Stimulated activated CD8-positive, alpha-beta memory T cell treated with anti-CD3 and anti-CD28 coated beads, Interleukin-4, amount 100 ng/mL, for 48 hours (primary cell): ENCODE measurements at places on chromosomes 6 and 20.

DNA sequence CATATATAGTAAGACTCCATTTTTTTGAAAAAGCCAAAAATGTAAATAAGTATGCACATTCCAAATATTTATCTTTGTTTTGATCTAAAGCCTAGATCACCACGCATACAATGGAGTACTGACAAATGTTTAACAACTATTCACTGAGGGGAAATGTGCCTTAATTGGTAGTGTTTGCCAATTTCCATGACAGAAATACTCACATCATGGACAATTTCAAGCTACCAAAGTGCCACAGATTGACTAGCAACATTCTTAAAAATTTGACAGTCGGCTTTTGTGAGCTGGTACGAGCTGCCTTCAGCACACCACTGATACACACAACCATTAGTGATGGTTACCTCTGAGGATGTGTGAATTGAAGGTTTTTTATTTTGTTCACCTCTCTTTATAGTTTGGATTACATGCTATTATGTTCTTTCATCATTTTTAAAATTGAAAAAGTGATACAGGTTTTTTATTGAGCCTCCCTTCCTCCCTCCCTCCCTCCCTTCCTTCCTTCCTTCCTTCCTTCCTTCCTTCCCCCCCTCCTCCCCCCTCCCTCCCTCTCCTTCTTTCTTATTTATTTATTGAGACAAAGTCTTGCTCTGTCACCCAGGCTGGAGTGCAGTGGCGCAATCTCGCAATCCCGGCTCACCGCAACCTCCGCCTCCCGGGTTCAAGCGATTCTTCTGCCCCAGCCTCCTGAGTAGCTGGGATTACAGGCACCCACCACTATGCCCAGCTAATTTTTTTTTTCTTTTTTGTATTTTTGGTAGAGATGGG is 19.2 kb downstream of the SMPDL3A start:
- no peak for DNase-seq

DNA sequence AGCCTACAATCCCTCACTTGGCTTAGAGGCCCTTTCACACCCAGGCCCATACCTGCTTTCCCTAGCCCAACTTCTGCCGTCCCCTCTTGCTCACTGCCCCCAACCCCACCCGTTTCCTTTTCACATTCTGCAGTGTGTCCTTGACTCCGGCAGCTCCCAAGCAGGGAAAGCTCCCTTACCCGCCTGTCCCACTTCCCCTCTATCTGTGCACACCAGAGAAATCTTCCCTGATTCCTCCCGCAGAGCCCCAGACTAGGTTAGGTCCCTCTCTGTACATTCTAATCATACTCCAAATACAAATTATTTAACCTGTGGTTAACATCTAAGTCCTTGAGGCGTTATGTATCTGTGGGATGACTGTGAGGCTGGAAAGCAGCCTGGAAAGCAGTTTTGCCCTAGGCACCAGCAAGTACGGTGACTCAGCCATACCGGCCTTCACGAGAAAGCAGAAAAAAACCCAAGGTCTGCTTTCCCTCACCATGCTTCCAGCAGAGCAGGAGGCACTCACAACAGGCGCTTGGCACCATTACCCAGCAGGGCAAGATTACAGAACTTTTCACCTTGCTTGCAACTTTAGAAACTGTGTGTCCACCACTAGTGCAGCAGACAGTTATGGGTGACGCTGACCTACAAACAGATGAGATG is 22.3 kb downstream of the ELOVL5 start:
- DNase-seq = no peak

DNA sequence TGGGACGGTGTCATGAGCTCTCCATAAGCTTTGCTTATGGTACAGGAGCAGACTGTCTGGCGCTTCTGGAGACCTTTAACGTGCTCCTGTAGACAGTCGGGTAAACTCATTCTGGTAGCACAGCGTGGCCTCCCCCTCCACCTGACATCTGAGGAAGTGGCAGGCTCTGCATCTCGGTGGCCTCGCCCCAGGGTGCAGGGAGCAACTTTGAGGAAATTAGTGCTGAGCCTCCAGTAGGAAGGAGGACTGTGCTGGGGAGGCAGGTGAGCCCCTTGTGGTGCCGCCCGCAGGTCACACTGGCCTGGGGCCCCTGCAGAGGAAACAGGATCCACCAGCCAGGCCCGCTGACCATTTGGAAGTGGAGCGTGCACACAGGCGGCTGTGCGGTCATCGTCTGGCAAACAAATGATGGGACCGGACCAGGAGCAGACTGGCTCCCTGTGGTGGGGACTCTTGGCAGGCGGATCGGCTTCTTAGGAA is 57.9 kb downstream of the SYNJ2 start:
- peak; percentile 43 for DNase-seq

DNA sequence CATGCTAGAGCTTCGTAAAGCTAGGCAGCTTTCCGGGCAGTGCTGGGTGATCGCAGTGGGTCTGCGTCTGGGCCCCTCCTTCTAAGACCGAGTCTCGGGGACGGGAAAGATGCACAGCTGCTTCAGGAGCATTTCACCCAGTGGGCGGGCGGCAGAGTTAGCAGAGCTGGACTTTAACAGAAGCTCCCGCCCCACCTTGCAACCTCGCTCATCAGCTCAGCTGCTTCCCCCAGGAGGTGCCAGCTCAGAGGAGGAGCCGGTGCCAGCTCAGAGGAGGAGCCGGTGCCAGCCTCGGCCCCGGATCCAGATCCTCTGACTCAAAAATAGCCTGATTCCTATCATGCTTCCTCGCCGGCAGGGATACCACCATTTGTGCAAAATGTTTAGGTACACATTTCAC is 94.5 kb upstream of the RPS6KA2 start:
- no peak for DNase-seq

DNA sequence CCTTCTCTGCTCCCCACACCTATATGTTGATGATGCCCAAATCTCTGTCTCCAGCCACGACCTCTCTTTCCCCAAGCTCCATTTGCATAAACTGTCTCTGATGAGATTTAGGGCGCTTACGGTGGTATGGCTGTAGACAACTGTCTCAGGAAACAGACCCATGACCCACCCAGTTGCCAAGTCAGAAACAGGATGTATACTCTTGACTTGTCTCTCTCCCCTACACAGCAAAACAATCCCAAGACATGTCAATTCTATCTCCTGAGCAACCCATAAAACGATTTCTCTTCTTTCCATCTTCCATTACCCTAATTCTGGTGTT is 13.9 kb downstream of the GNL1 start:
- no peak for DNase-seq

GRCh38 chr6:42746463-42747391 is 824 bp upstream of the TBCC start:
- peak; percentile 85 for DNase-seq

- DNase-seq = no peak
Measured at GRCh38 chr6:121222656-121223055, 111.6 kb downstream of the TBC1D32 start.

- no peak for DNase-seq
Measured at GRCh38 chr6:46586906-46587305, 65.7 kb downstream of the CYP39A1 start.

- no peak for DNase-seq
Measured at GRCh38 chr6:44522871-44523270, 135.4 kb downstream of the CDC5L start.

DNA sequence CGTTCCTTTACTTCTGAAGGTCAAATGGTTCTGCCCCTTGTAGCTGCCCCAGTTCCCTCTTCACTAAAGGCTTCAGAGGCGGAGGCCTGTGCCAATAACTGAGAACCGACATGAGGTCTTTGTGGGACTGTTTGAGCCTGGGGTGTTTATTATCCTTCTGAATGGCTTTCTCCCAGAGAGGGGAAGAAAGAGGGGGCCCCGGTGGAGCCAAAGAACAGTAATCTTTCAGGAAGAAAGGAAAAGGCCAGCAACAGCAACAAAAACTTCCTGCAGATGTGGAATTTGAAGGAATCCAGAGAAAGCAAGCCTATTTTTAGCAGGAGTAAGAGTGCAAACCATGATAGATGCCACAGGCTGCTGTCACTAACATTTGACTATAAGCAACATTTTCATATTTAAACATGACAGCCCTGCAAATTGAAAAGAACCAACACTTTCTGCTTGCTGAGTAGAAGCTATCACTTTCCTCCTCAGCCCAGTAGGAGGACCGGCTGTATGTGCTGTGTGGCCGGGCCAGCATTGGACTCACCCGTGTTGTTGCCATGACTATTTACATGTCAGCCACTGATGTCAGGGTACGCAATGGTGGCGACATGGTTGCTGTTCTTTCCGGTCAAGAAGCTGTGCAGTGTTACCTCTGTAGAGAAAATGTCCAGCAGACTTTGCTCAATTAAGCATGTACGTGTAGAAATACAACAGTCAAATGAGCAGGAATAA is 121.3 kb downstream of the SOBP start:
- no peak for DNase-seq

DNA sequence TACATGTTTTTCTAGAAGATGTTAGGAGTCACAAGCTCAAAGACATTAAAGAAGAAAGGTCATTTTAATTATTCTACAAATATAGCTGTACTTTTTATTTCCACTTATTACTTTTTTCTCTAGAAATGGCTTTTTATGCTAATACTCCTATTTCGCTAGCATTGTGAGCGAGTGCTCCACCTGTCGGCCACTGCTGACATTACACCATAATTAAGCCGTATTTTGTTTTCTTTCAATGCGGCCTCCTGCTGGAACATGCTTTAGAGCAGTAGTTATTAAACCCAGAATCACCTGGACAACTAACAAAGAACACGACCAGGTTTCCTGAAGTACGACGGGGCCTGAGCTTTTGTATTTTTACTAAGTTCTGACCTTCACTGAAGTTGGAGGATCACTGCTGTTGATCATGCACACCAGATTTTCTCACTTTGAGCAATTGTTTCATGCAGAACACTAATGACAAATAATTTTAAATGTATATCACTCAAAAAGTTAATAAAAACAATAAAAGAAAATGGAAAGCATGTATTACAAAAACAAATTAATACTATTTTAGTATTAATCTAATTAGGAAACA is 74.1 kb upstream of the PAK5 start:
- peak; percentile 64 for DNase-seq

DNA sequence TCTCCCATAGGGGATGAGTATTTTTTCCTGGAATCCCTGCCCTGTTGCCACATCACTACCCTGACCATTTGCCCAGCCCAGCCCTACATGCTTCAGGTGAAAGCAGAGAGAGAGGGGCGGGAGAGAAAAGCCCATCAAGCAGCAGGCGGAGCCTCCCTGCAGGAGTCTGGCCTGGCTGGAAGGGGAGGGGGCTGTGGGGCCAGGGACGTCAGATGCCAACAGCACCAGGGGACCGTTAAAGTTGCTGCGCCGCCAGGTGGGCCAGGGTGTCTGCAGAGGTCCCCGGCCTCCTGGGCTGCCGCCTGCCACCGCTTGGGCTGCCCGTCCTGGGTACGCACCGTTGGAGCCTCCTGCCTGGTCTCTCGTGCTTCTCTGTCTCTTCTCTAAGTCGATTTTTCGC is 757 bp upstream of the R3HDML start:
- DNase-seq = no peak

GRCh38 chr6:154537511-154538325 is 27.2 kb upstream of the CNKSR3 start:
- DNase-seq = no peak

DNA sequence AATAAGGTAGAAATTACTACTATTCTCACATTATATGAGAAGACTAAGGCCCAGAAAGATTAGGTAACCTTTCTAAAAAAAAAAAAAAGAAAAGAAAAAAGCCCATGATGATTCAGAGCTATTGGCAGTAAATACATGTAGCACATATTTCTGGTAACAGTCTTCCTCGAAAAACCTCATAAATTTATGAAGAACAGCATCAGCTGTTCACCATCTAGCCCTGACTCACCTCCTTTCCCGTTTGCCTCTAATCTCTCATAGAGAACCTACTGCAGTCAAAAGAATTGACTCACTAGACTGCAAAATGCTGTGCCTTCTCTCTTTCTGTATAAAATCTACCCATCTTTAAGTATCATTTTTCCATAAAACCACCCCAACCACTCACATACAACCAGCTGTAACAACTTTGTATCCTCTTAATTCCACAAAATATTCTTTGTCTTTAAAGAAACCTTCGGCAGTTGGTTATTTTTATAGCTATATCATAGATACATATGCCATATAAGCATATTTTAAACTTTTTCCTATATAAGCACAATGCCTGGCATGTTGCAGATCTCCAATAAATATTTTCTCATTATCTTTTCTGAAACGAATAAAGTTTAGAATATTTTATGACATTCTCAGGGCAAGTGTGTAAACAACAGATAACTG is 152.7 kb upstream of the ENPP5 start:
- no peak for DNase-seq

GRCh38 chr6:122747573-122747972 is 31.9 kb upstream of the FABP7 start:
- DNase-seq = no peak

- no peak for DNase-seq
Measured at GRCh38 chr6:160030103-160030502, 61.2 kb downstream of the IGF2R start.

GRCh38 chr20:4190792-4191519 is 175.6 kb upstream of the RNF24 start:
- no peak for DNase-seq

GRCh38 chr6:48027704-48028435 is 83.1 kb downstream of the PTCHD4 start:
- no peak for DNase-seq

DNA sequence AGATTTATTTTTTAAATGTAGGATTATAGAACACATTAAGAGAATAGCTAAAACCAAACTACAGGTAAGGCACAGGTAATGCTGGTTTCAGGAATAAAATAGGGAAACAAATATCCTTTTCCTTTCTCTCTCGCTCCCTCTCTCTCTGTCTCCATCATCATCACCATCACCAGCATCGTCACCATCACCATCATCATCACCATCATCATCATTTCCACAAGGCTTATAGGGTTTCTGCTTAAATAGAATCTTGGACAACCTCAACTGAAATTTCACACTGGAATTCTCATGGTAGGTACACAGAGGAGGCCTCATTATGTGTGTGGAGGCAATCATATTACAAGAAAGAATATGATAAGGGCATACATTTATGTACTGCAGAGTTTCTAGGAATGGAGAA is 823.6 kb downstream of the MAFB start:
- DNase-seq = no peak

DNA sequence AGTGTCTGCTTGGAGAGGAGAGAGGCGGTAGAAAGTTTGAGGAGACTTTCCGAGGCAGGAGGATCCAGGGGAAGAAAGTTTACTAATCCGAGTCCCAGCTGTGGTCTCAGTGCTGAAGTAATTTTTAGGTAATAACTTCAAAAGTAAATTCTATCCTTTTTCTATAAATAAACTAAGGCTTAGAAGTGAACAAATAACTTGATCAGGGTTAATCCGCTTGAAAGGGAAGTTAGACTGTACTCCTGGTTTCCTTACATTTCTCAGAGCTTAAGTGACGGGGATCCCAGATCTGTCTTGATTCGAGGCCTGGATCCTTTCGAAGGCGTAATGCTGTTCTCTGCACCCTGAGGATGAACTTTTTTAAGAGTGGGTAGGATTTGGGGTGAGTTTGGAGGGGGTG is 2.6 kb downstream of the STK35 start:
- no peak for DNase-seq
